ENCODE measurements at places on chromosomes 12 and 14.

DNA sequence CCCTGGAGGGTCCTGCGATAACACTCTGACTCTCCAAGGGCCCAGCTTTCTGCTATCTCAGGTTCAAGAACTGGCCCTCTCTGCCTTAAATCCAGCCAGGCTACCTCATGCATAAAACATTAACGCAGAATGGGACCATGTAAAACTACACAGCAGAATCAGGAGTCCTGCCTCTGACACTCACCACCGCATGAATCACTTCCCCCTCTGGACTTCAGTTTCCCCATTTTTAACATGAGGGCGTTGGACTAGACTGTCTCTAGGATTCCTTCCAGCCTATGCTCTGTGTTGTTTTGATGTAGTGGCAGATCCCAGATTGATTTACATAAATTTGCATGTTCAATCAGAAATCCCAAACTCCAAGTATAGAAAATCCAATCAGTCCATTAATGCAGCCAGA is 3.3 kb downstream of the NCKAP5L start:
- no peak for DNase-seq

- no peak for DNase-seq
These were observed 23.2 kb upstream of the BMAL2 start for GRCh38 chr12:27309293-27309994.

GRCh38 chr14:35470755-35471154 is 63.2 kb upstream of the INSM2 start:
- DNase-seq = peak; percentile 13

DNA sequence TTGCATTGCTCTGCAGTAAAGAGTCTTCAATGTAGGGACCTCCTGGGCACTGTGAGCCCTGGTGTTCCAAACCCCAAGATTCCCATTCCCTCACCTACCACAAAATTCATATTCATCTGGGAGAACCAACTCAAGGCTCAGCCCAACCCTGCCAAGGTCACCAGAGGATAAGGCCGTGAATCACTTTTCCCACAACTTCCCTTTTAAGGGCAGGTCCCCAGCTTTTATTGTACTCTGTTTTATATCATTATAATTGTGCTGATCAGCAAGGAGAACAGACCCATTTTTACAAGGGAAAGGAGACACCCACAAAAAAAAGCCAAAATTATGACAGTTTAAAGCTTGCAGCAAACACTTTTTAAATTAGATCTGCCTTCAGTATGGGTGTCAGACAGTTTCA is 363.0 kb upstream of the FKBP4 start:
- DNase-seq = no peak

DNA sequence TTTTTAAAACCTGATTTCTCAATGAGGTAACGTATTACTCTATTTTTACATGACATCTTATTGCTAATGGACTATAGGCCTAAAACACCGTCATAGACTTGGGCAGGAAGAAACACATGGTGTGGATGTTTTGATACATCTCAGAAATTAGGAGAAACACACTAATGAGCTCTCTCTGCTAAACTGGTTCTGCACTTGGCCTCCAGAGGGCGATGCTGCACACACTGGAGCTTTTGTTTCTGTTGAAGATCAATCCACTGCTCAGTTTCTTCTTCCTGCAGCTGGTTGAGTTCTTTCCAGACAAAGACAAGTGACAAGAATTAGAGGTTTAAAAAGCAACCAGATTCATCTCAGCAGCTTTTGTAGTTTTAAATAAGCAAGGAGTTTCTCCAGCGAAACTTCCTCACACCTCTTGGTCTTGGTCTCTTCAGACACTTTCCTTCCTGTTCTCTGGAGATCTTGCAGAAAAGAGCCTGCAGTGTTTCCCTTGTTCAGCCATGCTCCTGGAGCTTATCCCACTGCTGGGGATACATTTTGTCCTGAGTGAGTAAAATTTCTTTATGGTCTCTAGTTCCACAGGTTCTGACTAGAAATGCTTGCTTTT is 178.5 kb upstream of the OR4E1 start:
- DNase-seq = peak; percentile 46

DNA sequence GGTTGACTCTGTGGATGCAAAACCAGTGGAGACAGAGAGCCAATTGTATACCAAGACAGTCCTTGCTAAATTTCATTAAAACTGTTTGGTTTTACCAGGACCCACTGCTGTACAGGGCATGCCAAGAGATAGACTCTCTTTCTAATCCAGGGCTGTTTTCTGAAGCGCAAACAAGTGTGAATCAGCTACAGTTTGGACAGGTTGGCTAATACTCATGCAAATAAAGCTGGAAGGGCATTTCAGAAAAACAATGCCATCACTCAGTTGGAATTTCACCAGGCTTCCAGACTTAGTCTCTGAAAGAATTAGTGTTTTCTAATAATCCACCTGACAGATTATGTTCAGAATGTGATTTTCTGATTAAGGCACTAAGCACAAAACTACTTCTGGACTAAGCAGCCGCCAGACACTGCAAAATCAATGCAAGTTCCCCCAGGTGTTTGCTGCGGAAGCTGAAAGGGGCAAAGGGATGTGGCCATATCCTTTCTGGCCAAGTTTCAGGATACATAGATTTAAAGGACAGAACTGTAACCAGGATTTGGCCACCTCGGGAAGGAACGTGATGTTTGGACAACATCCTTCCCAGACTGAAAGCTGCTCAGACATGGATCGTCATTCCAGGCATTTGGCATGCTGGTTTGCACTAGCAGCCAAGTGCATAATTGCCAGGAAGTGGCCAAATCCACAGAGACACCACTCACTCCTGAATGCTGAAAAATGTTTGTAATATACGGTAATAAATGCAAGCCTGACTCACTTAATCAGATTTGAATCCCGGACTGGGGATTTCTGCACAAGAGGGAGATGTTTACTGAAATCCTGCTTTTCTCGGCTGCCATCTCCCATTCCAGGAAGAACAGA is 32.0 kb upstream of the CDKN3 start:
- DNase-seq = no peak

DNA sequence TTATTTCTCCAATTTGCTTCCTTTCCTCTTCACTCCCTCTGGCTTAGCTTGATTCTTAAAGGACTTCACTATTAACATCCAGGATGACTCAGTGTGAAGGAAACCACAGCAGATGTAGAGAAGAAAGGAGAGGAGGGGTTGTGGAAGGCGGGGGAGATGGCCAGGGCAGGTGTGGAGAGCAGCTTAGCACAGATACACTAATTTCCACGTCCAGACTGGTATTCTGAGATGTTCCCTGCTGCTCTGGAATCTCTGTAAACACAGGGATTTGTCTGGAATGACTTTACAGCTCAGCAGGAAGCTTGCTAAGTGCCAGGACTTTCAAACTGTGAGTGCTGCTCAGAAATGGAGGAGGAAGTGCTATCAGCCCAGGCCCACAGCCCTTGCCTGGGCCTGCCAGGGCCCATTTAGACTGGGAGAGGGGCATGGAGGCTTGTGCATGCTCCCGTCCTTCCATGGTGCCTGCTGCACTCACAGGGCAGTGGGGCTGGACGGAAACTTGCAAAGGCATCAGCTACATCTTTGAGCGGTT is 202.5 kb upstream of the DDHD1 start:
- no peak for DNase-seq

GRCh38 chr14:31508135-31508534 is 20.3 kb upstream of the GPR33 start:
- no peak for DNase-seq
